Hematopoietic multipotent progenitor cell treated with erythropoietin and hydrocortisone succinate and interleukin-3 and kit ligand, for 15 days (in vitro differentiated cells): ENCODE measurements at places on chromosomes 6 and 20.

GRCh38 chr20:53617791-53618489 is 24.3 kb upstream of the ZNF217 start:
- no peak for DNase-seq

GRCh38 chr6:157661652-157662051 is 161.4 kb upstream of the SNX9 start:
- DNase-seq, result no peak

- peak; percentile 36 for DNase-seq
Measured at GRCh38 chr20:41411391-41411847, 44.8 kb upstream of the EMILIN3 start.

GRCh38 chr6:167497428-167498056 is 172.7 kb downstream of the TTLL2 start:
- DNase-seq, result no peak

DNA sequence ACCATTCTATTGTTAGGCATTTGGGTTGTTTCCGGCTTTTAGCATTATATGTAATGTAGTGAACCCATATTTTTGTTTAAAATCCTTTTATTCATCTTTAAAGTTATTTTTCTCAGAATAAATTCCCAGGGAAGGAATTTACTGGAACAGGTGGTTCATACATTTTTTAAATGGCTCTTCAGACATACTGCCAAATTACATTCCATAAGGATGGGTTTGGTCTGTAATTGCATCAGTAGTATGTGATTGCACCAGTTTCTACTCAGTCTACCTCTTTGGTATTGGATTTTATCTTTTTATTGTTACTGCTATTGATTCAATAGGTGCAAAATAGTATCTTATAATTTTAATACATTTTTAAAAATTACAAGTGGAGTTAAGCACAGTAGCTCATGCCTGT is 27.2 kb downstream of the BRPF3 start:
- no peak for DNase-seq
